Activated CD4-positive, alpha-beta T cell treated with anti-CD3 and anti-CD28 coated beads, Interleukin-2, amount 10 ng/mL, durations not matched to agents 24 days and 14 days (primary cell): ENCODE measurements at places on chromosomes 16 and 17.

DNA sequence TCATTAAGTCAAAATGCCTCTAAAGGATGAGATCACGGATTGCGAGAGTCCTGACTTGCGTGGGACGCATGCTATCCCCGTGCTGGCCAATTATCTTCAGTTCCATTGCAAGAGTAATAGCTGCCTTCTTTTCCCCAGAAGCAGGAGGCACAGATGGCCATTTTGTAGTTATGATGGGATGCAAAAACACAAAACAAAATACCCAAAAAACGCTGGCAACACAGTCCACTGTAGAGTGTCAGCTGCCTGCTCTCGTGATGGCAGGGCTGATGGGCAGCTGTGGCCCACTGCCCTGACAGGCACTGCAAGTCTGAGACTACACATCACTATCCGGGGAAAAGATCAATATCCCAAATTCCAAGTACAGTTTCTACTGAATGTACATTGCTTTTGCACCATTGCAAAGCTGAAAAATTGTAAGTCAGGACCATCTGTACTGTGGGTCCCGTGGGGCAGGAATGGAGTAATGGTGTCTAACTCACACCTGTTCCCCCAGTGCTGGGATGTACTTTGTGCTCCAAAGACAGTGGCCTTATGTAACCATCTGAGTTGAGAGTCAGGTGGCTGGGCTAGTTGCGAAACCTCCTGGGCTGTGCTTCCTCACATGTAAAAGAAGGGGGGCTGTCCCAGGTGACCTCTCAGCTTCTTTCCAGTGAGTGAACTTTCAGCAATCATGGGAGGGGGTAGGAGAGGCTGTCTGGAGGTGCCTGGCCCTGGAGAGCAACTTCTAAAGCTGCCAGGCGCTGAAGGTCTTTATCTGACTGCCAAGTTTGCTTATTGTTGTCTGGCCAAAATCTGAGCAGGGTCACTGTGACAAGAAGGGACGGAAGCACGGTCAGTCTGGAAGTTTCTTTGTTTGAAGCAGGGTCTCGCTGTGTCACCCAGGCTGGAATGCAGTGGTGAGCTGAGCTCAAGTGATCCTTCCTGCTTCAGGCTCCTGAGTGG lies 4.7 kb downstream of the SLC47A1 start:
- no peak overlapping the region for H3K27ac ChIP-seq
- peaks cover 28% of the 10 kb centered on the region for H3K27me3 ChIP-seq
- no peaks in the 10 kb centered on the region for H3K4me1 ChIP-seq
- H3K4me3 ChIP-seq: no peak overlapping the region
- DNase-seq: no peak

GRCh38 chr17:61200339-61200715 lies 199.3 kb upstream of the TBX2 start:
- no peak overlapping the region for H3K27ac ChIP-seq
- DNase-seq: no peak
- H3K4me3 ChIP-seq: no peak overlapping the region
- H3K4me1 ChIP-seq: no peaks in the 10 kb centered on the region
- peaks cover 2% of the 10 kb centered on the region for H3K27me3 ChIP-seq

GRCh38 chr17:34228781-34229180 lies 26.3 kb upstream of the CCL2 start:
- H3K36me3 ChIP-seq: no peaks in the 10 kb centered on the region
- H3K4me1 ChIP-seq: no peaks in the 10 kb centered on the region
- DNase-seq: no peak
- peaks cover 21% of the 10 kb centered on the region for H3K27me3 ChIP-seq

DNA sequence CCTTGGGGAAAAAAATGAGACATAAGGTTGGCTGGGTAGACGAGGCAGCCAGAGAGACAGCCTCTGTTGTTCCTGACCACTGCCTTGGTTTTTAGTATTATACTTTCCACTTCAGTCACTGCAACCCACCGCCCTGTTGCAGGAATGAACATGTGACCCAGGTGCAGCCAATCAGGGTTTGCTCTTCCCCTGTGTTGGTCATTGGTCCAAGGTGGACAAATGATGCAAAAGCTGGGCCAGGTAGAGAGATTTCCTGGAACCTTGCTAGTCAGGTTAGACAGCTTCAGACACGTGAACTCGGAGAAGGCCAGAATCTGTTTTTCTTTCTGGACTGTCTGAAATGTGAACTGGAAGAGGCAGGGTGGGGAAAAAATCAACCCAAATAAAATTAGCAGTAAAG lies 452.4 kb upstream of the RBFOX1 start:
- no peak overlapping the region for H3K27ac ChIP-seq
- no peaks in the 10 kb centered on the region for H3K4me1 ChIP-seq
- H3K4me3 ChIP-seq: no peak overlapping the region
- DNase-seq: no peak
- H3K36me3 ChIP-seq: no peaks in the 10 kb centered on the region
- no peaks in the 10 kb centered on the region for H3K27me3 ChIP-seq

GRCh38 chr16:83733301-83733700 lies 74.5 kb upstream of the HSBP1 start:
- no peaks in the 10 kb centered on the region for H3K4me1 ChIP-seq
- no peaks in the 10 kb centered on the region for H3K27me3 ChIP-seq
- no peak overlapping the region for H3K4me3 ChIP-seq
- H3K36me3 ChIP-seq: no peaks in the 10 kb centered on the region

GRCh38 chr17:6394055-6394606 lies 40.8 kb downstream of the AIPL1 start:
- no peak overlapping the region for H3K27ac ChIP-seq
- H3K4me1 ChIP-seq: no peaks in the 10 kb centered on the region
- H3K27me3 ChIP-seq: peaks cover 10% of the 10 kb centered on the region
- no peak for DNase-seq

DNA sequence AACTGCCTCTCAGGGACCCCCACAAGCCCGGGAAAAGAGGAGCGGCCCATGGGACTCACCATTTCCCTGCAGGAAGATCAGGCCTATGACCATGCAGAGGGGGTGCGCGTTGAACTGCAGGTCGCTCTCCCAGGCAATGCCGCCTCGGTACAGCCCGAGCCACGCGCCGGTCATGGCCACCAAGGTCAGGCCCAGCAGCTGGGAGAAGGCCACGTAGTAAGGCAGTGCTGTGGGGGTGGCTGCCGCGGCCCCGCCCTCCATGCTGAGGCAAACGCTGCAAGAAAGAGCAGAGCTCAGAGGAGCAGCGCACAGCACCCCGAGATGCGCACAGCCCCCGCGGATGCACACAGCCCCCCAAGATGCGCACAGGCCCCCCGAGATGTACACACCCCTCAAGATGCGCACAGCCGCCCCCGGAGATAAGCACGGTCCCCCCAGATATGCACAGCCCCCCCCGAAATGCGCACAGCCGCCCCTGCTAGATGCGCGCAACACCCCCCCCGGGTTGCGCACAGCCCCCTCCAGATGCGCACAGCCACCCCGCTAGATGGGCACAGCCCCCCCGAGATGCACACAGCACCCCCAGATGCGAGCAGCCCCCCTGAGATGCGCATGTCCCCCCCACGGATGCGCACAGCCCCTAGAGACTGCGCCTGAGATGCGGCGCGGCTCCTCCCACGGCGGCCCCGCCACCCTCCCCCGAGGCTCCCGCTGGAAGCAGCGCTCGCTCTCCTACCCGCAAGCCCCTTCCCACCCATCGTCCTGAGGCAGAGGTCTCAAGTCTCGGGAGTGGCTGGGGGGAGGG lies 8.6 kb downstream of the CYB561 start:
- H3K27ac ChIP-seq: no peak overlapping the region
- no peak for DNase-seq

DNA sequence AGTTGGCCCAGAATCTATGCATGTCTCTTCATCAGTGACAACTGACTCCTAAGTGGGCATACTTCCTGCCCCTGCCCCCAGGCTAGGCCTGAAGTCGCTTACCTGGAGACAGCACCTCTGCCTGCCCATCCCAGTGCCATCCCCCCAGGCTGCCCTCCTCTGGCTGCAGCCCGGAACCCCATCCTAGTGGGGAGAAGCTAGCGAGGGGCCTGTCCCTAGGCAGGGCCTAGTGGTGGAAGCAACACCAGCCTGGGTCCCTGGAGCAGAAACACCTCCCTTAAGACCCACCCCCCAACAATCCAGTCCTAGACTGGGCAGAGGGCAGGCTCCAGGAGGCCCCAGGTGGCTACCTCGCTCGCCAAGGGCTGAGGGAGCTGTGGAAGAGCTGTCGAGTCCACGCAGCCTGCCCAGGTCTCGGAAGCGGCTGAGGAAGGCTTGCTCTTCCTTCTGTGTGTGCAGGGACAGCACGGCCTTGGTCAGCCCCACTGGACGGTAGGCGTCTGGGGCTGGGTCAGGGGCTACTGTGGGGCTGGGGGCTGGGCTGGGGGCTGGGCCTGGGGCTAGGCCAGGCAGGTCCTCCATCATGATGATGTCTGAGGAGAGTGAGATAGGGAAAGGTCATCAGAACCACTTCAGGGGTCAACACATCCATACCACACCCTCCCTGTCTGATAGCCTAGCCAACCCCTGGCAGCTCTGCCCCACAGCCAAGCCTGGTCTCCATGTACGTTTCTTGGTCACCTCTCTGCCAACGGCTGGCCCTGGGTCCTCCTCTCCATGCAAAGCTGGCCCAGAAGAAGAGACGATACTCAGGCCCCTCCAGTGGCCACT lies 7.6 kb downstream of the PER1 start:
- H3K36me3 ChIP-seq: peaks cover 69% of the 10 kb centered on the region
- H3K27ac ChIP-seq: no peak overlapping the region
